ENCODE measurements at places on chromosomes 6 and 20.
A peak's percentile ranks its signal among the peaks of the same experiment; 100 is the strongest.

DNA sequence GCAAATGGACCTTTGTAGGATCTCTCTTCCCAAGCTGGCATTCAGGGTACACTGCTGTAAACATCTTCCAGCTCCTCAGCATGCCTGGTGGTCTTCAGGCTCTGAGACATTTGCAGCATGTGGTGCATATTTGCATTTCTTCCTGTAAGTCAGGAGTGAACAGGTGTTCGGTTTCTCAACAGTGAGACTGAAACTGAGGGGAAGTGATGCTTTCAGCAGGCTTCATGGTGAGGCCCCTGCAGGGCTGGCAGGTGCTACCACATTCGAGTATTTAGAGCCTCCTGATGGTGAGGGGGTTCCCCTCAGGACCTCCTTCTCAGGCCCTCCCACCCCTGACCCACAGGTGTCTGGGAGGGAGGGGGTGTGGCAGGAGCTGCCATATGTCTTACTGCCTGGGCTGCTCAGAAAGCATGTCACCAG is 15.1 kb downstream of the MYBL2 start:
- DNase-seq: no peak

DNA sequence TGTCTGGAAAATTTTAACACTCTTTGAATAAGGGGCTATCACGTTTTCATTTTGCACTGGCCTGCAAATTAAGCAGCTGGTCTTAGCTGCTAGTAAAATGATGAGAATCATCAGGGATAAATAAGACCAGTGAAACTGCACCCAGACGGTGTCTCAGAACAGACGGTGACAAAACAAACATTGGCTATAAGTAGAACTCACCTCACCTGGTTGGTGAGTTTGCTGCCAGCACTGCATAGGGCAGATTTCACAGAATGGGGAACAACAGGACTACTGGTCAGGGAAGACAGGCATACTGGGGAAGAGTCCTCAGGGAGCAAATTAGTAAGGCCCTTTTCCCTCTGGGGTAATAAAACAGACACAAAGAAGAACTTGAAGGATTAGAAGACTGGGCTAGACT is 175.9 kb upstream of the CITED2 start:
- DNase-seq: no peak

- no peak for DNase-seq
Observed at GRCh38 chr20:35539756-35540212, 2.1 kb upstream of the ERGIC3 start.

DNA sequence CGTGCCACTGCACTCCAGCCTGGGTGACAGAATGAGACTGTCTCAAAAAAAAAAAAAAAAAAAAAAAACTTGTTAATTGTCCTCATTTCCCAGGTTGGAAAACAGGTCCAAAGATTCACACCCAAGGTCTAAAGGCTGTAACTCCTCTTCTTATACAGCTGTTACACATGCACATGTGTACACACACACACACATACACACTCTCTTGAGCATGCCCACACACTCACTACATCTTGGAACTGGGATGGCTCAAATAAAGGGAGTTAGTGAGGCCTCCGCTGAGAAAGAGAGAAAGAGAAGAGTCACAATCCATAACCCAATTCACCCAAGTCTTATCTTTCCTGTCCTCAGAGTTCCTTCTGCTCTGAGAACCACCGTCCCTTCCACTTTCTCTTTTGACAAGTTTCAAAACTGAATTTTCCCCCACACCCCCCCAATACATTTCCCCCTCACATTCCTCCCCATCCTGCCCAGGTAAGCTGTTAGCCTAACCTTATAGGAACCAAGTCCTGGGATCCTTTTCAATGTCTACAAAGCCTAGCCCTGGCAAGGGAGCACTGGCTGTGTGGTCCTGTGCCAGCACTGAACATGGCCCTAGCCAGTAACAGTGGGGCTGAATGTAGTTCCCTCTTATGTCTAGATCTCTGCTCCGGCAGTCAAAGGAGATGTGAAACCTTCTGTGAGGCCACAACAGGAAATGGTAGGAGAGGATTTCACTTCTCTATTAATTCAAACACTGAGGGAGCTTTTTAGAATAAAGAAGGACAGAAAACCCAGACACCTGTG is 3.2 kb upstream of the HLA-DMB start:
- no peak for DNase-seq

DNA sequence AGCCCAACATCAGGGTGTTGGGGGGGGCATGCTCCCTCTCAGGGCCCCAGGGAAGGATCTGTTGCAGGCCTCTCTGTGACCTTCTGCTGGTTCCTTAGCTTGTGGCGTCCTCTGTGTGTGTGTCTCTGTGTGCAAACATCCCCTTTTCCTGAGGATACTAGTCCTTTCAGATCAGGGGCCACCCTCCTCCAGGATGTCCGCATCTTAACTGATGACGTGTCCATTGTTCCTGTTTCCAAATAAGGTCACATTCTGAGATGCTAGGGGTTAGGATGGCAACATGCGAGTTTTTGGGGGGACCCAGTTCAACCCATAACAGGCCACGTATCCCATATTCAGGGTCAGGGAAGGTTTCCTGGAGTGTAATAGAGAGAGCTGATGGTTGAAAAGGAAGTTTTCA is 40.9 kb downstream of the GMPR start:
- no peak for DNase-seq

DNA sequence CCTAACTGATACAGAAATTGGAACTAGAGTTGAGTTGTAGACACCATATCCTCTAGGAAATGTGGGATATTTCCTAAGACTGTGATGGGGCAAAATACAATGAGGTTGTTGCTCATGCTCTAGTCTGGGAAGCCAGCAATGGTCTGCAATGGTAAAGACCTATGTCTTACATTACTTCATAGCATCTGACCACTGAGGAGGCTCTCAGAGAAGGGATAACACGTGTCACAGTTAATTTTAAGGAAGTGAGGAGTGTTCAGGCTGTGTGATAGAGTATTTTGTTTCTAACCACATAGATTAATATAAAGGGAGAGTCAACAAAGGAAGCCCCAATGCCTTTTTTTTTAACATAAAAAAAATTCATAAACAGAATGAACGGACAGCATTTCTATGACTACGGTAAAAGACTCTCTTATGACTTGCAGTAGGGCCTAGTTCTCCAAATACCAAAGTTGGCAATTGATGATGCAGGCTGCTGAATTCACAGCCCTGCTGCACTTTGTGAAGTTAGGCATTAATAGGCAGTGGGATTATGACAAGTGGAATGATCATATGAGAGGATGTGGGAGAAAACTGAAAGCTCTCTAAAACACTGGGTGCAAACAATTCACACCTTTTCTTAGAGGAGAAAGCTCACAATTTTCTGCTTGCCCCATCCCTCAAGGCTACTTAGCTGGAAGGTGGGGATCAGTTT is 13.7 kb downstream of the KCNS1 start:
- no peak for DNase-seq

DNA sequence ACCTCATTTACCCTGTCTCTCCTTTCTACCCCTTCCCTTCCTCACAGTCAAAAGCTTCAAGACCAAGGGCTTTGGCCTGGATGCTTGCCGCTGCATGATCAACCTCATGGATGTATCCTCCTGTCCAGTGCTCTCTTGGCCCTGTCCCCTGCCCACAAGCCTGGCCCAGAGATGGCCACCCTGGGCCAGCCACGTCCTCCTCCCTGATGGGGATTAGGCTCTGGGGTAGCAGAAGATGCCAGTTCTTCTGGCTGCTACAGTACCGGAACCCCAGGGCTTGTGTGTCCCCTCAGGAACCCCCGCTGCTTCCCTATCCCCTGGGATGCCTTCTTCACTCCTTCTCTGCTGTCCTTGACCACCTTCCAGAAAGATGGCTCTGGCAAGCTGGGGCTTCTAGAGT is 22.3 kb downstream of the CAPN11 start:
- DNase-seq: no peak

GRCh38 chr6:36829919-36830544 is 9.2 kb downstream of the CPNE5 start:
- no peak for DNase-seq

- DNase-seq: no peak
Observed at GRCh38 chr20:8431538-8432434, 299.7 kb downstream of the PLCB1 start.

- no peak for DNase-seq
Observed at GRCh38 chr6:38020593-38020992, 201.1 kb downstream of the ZFAND3 start.

DNA sequence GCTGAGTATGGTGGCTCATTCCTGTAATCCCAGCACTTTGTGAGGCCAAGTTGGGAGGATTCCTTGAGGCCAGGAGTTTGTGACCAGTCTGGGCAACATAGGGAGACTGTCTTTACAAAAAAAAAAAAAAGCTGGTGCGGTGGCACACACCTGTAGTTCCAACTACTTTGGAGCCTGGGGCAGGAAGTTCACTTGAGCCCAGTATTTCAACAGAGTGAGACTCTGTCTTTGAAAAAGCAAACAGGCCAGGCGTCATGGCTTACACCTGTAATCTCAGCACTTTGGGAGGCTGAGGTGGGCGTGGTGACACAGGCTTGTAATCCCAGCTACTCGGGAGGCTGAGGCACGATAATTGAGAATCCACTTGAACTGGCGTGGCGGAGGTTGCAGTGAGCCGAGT is 28.7 kb downstream of the MYBL2 start:
- DNase-seq: no peak

DNA sequence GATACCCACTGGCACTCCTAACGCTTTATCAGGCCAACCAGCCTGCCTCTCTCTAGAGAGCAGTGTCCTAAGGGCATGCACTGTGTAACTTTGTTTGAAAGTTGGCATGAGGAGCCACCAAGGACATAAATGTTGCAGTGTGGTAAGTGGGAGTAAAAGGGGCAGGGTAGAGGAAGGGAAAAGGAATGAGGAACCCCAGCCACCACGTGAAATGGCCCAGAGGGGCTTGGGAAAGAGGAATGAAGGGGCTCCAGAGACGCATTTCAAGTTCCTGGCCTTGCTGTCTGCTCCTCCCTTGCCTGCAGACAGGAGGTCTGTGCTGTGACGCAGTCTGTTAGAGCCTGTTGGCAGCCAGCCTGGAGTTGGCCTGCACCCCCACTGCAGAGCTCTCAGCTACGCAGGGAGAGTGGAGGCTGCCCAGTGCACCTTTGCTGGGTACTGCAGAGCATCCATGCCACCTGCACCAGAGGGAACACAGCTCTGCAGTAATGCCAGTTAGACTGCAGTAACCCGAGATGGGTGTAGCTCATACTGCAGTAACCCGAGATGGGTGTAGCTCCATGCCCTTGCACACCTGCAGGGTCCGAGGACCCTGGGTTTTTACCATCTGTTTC is 86.8 kb upstream of the SNAP25 start:
- peak; percentile 7 for DNase-seq

DNA sequence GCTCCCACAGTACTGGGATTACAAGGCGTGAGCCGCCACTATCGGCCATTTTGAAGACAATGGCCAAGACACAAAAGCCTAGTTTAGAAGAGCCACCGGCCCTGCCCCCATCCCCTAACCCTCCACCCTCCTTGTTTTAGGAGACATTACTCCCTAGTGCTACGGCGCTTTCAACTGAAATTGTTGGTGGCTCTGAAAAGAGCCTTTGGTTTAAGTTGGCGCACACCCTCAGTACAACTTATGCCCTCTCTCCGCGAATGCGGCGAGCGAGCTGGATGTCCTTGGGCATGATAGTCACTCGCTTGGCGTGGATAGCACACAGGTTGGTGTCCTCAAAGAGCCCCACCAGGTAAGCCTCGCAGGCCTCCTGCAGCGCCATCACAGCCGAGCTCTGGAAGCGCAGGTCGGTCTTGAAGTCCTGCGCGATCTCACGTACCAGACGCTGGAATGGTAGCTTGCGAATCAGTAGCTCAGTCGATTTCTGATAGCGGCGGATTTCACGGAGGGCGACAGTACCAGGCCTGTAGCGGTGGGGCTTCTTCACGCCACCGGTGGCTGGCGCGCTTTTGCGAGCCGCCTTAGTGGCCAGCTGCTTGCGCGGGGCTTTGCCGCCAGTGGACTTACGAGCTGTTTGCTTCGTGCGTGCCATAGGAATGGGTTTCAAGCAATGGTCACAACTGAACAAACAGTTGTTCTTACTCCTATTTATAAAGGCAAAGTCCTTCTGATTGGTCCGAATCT is 114.9 kb upstream of the BTN3A2 start:
- DNase-seq: peak; percentile 82

GRCh38 chr6:78688668-78689067 is 178.7 kb upstream of the IRAK1BP1 start:
- no peak for DNase-seq

DNA sequence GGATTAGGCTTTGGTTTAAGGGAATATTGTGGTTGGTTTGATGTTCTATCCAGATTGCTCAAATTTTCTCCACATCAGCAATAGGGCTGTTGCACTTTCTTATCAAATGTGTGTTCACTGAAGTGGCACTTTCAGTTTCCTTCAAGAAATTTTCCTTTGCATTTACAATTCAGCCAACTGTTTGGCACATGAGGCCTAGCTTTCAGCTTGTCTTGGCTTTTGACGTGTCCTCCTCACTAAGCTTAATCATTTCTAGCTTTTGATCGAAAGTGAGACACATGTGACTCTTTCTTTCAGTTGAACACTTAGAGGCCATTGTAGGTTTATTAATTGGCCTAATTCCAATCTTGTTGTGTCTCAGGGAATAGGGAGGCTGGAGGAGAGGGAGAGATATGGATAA is 104.8 kb downstream of the FLRT3 start:
- no peak for DNase-seq

DNA sequence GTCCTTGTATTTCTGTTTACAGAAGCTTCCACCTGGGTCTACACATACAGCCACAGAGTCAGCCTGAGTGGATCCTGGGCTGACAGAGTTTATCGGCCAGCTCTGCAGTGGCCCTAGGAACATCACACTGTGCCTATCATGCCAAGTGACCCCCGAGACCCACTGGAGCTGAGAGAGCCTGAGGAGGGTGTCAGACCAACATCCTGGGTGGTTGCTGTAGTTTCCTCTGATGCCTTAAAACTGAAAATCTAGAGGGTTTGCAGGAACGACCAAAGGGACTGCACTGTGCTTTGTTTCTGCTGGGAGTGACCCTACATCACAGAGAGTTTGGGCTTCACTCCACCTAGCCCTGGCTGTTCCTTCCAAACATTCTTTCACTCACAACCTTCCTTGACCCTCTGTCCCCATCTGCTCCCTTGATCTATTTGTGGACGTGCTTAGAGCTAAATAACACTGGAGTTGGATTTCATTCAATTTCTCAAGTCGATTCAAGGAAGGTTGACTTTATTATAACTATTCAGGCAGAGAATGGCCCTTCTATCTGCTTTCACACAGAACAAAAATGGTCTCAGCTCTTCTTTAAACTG is 18.1 kb downstream of the MYLK4 start:
- no peak for DNase-seq

DNA sequence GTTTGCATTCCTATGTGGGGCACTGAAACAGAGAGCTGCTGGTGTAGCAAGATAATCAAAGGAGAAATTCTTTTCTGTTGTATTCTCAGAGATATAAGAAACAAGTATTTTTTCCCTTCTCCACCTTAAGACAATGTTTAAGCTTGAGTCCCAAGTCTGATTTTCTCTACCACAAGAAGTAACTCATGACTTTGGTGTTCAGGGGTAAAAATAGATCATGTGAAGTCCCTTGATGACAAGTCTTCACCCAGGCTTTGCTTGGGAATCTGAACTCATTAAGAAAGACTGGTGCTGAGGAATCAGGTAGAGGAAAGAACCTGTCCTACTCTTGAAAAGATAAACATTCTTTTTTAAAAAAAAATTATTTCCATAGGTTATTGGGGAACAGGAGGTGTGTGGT is 205.6 kb downstream of the ALDH8A1 start:
- DNase-seq: no peak

All from HCEC 1CT (cell line).